ENCODE measurements at places on chromosomes 13 and 19.

- DNase-seq, result no peak
Measured at GRCh38 chr19:42323473-42323851, 2.0 kb upstream of the MEGF8 start.

DNA sequence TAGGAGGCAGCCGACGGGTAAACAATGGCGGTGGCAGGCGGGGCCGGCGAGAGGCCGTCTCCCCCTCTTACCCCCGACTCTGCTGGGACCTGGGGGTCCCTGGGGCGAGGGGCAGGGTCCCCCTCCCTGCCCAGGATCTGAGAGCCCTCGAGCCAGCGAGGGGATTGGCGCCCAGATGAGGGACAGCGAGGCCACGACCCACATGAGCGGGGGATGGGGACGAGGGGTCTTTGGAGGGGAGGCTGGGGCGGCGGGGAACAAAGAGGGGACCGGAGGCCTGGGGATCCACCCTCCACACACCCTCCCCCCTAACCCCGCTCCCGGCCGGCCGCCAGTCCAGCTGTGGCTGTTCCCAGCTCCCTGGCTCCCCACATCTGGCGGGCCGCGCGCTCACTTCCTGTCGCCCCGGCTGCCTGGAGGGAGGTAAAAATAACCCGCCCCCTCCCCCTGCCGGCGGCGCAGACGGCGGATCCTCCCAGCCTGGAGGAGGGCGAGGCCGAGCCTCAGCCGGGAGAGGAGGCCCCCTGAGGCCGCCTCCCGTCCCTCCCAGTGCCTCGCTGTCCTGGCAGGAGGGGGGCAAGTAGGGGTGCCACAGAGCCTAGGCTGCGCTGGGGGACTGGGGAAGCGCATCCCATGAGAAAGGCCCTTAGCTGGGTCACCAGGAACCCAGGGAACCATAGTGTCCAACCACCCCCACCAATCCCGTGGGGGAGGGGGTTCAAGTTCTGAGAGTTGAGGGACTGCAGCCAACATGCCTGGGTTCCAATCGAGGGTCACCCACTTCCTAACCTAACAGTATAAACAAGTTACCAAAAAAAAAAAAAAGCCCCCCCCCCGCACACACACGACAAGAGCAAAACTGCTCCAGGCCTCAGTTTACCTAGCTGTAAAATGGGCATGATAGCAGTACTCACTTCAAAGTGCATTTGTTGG lies 29.3 kb upstream of the NANOS3 start:
- DNase-seq, result peak; percentile 88

DNA sequence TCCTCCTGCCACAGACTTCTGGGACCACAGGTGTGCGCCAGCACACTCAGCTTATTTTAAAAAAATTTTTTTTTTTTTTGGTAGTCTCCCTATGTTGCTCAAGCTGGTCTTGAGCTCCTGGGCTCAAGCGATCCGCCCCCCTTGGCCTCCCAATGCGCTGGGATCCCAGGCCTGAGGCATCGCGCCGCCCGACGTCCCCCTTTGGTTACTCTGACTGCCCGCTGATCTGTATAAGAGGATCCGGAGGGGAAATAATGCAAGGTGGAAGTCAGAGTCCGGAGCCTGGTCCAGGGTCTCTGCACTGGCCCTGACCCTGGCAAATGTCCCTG lies 486 bp upstream of the ZNF805 start:
- DNase-seq, result no peak

- DNase-seq, result no peak
Measured at GRCh38 chr19:48968179-48968661, 3.1 kb downstream of the FTL start.

- no peak for DNase-seq
Measured at GRCh38 chr13:30618186-30618929, 638 bp downstream of the USPL1 start.

GRCh38 chr13:77377016-77377415 lies 50.1 kb upstream of the MYCBP2 start:
- no peak for DNase-seq

DNA sequence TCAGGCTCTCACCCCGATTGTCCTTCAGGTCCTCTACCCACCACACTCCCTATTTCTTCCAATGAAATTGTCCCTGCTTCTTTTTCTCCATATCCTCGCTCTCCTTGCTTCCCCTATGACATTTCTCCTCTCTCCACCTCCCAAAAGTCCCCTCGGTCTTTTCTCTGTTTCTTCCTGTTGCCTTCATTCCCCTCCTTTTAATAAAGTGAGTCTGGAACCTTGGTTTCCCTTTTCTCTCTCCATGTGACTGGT lies 676 bp upstream of the ZNF574 start:
- DNase-seq, result no peak

GRCh38 chr19:23800271-23800670 lies 41.6 kb upstream of the ZNF681 start:
- no peak for DNase-seq

GRCh38 chr19:42279902-42280814 lies 11.1 kb downstream of the CIC start:
- DNase-seq, result peak; percentile 92

DNA sequence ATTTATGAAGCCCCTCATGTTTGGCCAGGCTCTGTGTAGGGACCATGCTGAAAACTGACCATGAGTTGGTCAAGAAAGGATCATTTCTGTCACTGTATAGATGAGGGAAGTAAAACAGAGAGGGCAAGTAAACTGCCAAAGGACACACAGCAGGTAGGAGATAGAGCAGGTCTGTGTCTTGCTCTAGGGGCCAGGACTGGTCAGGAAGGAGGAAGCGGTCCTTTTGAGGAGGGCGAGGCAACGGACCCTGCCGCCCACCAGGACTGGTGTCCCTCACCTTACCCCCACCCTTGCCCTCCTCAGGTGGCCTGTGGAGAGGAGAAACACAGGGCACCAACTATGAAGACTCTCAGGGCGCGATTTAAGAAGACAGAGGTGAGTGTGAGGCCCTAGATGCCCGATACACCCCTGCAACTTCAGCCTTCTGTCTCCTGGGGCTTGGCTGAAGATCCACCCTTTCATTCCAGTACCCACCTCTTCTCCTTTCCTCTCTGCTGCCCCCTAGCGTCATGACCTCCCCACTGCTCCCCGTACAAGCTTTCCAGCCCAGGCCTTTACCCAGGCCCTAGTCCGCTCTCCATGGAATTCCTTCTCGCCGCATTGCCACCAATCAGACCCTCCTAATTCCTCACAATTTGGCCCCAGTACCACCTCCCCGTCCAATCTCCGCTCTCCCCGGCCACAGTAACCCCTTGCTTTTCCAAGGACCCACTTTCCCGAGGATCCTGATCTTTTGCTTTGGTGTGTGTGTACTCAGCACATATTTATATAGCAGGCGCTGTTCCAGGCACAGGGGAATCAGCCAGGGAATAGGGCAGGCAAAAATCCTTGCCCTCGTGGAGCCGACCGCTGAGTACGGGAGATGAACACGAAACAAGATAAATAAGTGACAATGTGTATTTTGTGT lies 3.9 kb downstream of the ANKRD24 start:
- peak; percentile 70 for DNase-seq

- DNase-seq, result no peak
Measured at GRCh38 chr19:23406091-23406490, 10.8 kb upstream of the ZNF91 start.

GRCh38 chr19:40774916-40775631 lies at the start of gene MIA:
Gene MIA, plus strand, starts transcription at chr19:40775521. Its CDS starts 22 bp downstream, at chr19:40775543.
- no peak for DNase-seq

DNA sequence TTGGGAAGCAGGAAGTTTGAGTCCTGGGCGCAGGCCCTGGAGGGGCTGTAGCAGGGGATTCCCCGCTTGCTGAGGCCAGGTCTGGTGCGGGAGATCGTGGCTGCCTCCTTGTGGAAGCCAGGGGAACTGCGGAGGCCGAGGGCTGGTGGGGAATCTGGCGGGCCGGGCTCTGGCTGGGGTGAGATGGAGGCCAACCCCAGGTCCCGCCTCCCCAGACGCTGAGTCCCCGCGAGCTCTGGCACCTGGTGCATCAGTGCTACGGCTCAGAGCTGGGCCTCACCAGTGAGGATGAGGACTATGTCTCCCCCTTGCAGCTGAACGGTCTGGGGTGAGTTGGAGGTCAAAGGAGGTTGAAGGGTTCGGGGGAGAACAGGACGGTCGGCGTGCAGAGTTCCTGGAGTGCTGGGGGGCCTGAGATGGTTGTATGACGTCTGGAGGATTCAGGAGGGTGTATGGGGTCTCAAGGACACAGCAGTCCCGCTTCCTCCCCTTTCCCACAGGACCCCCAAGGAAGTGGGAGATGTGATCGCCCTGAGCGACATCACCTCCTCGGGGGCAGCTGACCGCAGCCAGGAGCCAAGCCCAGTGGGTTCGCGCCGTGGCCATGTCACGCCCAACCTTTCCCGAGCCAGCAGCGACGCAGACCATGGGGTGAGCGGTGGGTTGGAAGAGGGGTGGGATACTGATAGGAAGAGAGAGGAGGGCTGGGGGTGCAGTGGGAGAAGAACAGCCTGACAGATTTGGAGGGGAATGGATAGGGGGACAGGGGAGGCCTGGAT lies 13.1 kb downstream of the GRAMD1A start:
- peak; percentile 65 for DNase-seq

- DNase-seq, result no peak
Measured at GRCh38 chr19:50417111-50418081, 1.3 kb upstream of the SPIB start.

GRCh38 chr19:5889288-5889971 lies 14.2 kb downstream of the NDUFA11 start:
- DNase-seq, result no peak

DNA sequence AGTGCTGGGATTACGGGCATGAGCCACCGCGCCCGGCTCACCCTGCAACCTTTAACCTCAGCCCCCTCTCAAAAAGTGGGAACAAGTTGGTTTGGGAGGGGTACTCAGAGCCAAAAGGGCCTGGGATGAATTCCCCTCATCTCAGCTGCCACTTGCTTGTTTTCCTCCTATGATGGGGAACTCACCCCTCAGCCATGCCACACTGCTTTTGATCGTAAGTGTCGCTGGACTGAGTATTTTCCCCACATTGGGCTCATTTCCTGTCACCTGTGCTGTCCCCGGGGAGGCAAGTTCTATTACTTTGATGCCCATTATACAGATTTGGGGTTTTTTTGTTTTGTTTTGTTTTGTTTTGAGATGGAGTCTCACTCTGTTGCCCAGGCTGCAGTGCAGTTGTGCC lies 6.5 kb downstream of the R3HDM4 start:
- no peak for DNase-seq

- DNase-seq, result no peak
Measured at GRCh38 chr13:75889427-75889826, 253.3 kb downstream of the LMO7 start.

- DNase-seq, result no peak
Measured at GRCh38 chr13:35471706-35472322, 4.7 kb downstream of the MAB21L1 start.

DNA sequence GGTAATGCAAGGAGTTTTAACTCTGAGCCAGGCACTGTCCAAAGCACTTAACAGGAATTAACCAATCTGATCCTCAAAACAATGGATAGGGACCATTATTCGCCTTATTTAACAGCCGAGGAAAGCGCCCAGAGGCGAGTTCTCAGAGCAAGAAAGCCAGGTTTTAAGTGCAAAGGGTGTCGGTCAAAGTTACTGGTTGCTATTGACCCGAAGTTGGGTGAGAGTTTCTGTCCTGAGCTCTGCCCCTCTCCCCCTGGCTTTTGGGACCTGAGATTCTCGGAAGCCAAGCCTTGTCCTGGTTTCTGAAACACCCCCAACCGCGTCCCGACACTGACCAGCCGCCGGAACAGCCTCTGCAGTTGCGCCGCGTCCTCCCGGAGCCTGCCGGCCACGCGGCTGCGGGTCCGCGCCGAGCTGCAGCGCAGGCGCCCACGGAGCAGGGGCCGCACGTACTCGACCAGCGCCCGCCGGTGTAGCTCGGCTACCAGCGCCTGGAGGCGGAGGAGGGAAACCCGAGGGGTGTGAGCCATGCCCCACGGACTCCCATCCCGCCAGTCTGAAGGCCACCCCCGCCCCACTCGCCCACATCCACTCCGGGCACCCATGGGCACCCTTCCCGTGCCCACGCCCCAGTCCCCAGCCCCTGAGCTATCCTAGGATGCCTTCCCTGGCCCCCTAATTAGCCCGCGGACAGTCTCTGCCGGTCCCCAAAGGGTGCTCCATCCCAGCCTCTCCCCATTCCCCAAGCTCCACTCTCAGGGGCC lies 27.8 kb downstream of the EXOC3L2 start:
- no peak for DNase-seq

GRCh38 chr13:103852036-103852435 lies 785.8 kb upstream of the SLC10A2 start:
- DNase-seq, result no peak

DNA sequence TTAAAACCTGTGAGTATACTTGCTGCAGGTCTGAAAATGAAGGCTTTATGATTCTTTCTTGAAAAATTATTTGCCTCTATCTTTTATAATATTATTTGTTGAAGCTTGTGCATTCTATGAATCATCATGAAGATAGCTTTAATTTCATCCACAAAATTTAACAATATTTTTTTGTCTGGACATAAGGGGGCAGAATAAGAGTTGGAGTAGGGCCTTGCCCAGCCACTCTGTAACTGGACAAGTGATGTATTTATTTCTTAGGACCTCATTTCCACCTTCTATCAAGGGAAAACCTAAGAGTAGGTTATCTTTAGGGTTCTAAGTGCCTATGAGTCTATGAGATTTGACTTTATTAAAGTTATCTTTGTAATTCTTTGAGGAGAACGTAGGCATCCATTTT lies 49.9 kb downstream of the N4BP2L1 start:
- DNase-seq, result no peak

- no peak for DNase-seq
Measured at GRCh38 chr13:97852181-97852874, 101.1 kb upstream of the IPO5 start.

DNA sequence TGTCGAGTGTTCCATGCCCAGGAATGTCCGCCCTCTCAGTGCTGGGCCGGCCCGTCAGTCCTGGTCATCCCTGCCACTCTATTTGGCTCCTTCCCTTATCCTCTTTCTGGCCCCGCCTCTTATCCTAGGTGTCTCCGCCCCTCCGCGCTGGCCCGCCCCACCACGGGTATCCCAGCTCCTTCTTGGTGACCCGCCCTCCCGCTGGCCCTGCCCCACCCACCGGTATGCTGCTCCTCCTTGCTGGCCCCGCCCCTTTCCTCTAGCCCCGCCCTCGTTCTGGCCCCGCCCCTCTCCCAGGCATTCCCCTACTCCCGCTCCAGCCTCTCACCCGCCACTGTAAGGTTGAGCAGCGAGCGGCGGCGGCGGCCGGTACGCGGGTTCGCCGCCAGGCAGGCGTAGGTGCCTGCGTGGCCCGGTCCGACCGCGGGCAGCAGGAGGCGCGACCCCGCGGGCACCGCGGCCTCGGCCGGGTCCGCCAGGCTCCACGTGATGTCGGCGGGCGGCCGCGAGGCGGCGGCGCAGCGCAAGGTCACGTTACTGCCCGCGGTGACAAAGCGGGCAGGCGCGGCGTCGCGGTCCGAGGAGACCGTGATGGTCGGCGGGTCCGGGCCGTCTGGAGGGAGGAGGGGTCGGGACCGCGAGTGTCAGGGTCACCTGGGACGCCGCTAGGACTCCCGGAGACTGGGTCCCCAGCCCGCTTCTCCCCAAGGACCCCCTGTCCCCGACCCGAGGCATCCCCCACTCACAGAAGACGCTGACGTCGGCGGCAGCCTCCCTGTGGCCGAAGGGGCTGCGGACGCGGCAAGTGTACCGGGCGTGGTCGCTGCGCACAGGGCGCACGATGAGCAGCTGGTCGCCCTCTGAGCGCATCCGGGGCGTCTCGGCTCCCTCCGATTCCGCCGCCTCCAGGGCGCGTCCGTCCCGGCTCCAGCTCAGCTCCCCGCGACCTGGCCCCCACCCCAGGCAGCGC lies 2.0 kb downstream of the VSIG10L start:
- peak; percentile 98 for DNase-seq

GRCh38 chr19:2254064-2254872 lies 1.9 kb downstream of the JSRP1 start:
- DNase-seq, result no peak
